ENCODE measurements at places on chromosomes 12 and 14.

- DNase-seq: peak; percentile 36
These were observed 250.8 kb downstream of the SLC6A15 start for GRCh38 chr12:84661786-84662185.

- no peak for DNase-seq
These were observed 301.1 kb downstream of the DUSP6 start for GRCh38 chr12:89051065-89051677.

- DNase-seq: peak; percentile 60
These were observed 1.9 kb downstream of the LRRK2 start for GRCh38 chr12:40226705-40227104.

GRCh38 chr12:92561543-92561899 is 141.3 kb upstream of the PLEKHG7 start:
- no peak for DNase-seq

GRCh38 chr14:33693237-33693636 is 257.6 kb downstream of the EGLN3 start:
- DNase-seq: no peak

- no peak for DNase-seq
These were observed 9.6 kb downstream of the PLXNC1 start for GRCh38 chr12:94157981-94158411.

GRCh38 chr12:127162307-127162706 is 1104.7 kb upstream of the TMEM132C start:
- no peak for DNase-seq

DNA sequence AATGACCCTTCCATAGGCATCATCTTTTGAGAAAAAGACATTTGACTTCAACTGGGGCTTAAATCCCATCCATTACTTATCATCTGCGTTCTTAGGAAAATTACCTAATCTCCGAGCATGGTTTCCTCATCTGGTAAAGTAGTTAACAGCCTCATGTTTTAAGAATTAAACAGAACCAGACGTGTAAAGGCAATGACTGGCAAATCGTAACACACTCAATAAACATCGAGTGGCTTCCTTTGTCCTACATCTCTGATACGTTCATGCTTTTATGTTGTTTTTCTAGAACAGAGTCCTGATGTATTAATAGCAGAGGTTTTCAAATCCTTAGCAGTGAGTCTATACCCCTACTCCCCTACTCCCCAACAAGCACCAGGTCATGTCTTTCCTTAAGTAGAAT is 189.7 kb upstream of the RGS6 start:
- no peak for DNase-seq

DNA sequence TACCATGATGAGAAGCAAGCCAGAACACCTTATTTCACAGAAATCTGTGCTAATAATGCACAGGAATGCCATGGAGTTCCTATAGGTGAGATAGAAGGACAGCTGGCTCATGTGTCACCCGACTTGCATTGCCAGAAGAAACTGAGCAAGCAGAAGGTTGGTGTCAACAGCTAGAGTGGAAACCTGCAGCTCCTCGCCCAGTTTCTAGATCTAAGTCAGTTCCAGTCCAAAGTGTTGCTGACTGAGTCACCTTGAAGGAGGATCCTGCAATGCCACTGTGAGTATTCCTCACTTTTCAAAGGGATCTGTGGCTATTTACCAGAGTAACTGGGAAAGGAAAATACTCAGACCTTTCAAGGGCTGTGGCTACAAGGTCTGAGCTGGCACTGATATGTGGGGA is 17.1 kb downstream of the CDKL1 start:
- no peak for DNase-seq

DNA sequence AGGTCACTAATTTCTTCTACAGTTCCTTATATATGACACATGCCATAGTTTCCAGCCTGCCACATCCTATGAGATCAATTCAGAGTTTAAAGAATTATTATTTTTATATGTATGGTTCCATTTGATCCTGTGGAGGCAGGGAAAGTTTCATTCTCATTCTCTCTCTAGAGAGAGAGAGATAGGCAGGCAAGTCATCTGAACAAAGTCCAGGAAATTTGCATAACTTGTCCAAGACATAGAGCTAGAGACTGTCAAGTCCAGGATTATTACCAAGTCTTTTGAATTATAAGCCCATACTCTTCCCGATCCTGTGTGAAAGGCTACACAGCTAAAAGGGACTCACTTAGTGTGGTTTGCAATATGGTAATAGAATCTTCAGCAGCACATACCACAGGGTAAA is 215.3 kb downstream of the SSPN start:
- DNase-seq: no peak

GRCh38 chr14:74670726-74671411 is 42.0 kb downstream of the AREL1 start:
- no peak for DNase-seq

- peak; percentile 31 for DNase-seq
These were observed 57.2 kb upstream of the RIN3 start for GRCh38 chr14:92456215-92457015.

DNA sequence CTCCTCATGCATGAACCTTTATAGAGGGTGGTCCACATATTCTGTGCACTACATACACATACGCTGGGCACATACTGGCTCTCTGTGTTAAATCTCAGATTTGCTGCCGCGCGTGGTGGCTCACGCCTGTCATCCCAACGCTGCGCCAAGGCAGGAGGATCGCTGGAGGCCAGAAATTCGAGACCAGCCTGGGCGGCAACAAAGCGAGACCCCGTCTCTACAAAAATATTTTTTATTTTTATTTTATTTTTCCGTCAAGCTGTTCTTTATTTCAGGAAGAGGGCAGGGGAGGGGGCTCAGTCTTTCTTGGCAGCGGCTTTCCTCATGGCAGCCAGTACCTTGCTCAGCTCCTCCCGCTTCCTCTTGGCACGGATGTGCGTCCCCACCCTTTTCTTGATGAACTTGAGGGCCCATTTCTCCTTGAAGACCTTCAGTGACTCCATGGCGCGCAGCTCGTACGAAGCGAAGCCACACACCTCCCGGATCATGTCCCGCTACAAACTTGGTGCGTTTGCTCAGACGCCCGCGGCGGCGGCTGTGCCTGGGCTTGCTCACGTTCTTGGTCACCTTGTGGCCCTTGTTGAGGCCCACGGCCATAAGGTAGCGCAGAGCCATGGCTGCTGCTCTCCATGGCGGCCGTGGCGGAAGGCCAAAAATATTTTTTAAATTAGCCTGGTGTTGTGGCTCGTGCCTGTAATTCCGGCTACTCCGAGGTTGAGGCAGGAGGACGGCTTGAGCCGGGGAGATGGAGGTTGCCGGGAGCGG is 3.2 kb downstream of the DCAF4 start:
- DNase-seq: no peak

DNA sequence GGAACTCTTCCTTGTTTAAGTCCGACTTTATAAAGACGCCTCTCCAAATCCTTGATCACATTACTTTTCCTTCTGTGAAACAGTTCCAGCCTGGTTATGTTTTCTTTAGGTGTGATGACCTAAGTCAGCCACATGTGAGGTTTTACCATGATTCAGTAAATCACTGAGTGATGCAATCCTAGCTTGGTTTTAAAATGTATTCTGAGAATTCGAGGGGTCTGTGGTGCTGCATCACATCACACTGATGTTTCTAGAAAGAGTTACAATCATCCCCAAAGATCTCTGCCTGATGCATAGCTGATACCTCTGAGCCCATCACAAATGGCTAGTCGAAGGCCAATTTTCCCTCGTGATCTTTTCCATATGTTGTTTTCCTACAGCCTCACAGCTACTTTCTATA is 152.7 kb downstream of the ANO2 start:
- DNase-seq: no peak

GRCh38 chr12:130880411-130880885 is 8.6 kb downstream of the RAN start:
- no peak for DNase-seq

GRCh38 chr14:36057452-36058116 is 118.9 kb downstream of the PTCSC3 start:
- DNase-seq: no peak

GRCh38 chr12:95335948-95336347 is 118.3 kb downstream of the VEZT start:
- no peak for DNase-seq

- no peak for DNase-seq
These were observed 18.0 kb upstream of the MAP3K9 start for GRCh38 chr14:70827347-70827746.

DNA sequence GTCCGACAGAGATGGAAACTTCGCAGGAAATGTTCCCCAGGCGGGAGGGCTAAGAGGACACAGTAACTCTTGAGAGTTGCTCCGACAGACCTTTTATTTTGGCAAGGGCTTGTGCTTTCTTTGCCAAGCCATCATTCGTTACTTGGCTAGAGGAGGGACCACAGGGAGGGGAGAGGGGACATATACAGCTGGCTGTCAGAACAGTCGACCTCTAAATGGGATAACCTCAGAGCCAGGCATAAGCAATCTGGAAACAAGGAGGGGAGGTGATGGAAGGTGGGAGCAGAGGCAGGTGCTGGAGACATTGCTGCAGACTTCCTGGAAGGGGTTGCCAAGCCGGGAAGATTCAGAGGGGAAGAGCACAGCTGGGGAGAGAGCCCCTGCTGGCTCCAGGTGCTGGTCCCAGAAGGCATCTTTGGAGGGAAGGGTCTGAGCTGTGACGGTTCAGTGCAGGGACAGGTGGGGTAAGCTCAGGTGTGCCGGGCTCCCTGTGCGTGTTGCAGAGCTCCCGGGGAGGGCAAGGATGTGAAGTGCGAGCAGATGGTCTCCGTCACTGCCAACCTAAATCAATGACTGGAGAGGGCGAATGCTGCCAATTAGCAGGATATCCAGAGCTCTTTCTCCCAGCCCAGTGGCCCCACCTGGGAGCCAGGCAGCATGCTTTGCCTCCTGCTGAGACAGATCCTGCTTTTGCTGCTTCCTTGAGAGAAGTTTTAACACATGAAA is 50.1 kb downstream of the CHST11 start:
- no peak for DNase-seq

- DNase-seq: no peak
These were observed 13.5 kb downstream of the BMP4 start for GRCh38 chr14:53942970-53943750.

GRCh38 chr12:49953961-49954846 is 3.7 kb downstream of the AQP2 start:
- no peak for DNase-seq

DNA sequence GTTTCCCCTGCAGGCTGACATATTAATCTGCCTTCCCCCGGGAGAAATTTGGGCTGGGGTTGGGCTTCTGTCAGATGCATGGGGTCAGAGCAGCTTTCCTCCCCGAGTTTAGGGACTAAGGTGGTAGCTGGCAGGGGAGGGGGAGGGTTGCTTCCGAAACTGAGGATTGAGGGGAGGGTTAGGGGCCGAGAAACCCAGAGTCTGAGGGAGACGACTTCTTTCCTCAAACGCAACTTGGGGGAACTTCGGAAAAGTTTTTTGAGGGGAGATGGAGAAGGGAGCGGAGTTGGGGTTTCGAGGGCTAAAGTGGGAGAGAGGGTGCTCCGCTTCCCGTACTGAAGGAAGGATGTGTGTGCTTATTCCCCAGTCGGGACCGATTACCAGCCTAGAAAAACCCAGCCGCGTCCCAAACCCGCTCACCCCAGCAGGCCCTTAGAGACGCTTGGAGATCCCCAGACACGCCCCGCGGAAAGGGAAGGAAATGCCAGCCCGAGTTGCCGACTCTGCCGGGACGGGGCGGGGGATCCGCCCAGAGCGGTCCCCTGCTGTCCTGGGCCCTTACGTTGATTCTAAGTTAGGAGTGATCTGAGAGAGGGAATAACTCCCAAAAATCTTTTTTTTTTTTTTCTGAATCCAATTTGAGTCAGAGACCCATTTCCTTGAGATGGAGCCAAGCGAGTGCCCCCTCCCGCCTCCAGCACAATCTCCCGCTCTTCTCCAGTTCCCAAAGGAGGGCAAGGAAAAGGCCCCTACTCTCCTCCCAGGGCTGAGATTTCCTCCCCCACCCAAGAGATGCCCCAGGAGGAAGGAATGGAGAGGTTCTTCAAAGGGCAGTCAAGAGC is 61.9 kb downstream of the SMUG1 start:
- peak; percentile 20 for DNase-seq

DNA sequence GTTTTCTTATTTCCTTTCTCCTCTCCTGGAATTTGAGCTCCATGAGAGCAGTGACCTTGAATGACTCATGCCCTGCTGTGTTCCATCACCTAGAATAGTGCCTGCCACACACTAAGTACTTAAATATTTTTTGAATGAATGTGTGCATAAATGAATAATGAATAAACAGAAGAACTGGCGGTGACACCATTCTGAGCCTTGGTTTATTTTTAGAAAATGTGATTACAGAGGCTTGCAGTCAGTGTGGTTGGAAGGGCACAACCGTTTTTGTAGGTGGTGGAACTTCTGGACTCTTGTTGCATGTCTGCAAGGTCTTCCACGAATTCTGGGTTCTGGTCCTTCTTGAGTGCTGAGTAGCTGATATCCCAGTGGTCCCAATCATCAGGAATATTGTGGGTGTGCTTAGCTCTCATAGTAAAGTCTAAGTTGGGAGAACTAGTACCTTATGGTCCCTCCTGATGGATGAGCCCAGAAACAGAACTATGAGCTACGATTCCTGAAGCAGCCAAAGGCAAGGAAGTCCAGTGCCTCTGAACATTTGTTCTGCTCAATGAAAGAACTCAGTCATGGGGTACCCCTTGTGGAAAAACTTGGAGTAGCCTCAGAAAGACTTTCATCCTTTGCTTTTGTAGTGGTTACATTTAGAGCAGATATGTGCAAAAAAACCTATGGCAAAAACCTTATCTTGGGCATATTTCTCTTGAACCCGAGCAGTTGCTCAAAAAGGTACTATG is 28.8 kb upstream of the BHLHE41 start:
- peak; percentile 91 for DNase-seq

GRCh38 chr12:67151886-67152285 is 117.3 kb upstream of the CAND1 start:
- no peak for DNase-seq

- no peak for DNase-seq
These were observed 171.6 kb downstream of the CALM1 start for GRCh38 chr14:90568405-90568804.

DNA sequence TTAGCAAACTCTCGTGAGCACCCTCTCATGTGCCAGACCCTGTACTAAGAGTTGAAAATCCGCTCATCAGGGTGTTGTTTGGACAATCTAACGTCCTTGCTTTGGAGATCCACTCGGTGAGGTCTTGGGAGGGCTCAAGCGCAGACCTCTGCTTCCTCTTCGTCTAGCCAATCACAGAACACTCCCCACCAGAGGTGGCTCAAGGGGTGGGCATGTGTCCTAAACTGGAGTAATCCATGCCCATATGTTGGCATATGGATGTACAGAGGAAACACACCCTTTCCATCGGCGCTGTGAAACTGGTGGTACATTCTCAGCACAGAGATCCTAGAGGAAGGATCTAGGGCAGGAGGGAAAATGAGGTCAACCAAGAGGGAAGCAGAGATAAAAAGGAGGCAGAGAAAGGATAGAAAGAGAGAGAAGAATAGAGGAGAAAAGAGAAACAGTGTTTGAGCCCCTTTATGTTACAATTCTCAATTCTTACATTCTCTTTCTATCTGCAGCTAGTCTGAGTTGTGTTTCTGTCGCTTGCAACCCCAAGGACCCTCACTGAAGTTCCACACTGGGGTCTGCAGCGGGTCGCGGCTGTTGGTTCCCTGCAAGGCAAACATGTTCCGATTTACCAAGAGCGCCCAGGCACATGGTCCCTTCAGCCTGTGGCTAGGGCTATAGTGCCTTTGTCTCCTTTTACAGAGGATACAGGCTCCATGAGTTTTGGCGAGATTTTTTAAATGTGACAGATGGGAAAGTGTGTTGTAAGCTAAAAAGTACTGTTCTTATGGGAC is 40.5 kb downstream of the DLK1 start:
- DNase-seq: no peak
